Prostate gland (tissue), 2 donors: ENCODE measurements at places on chromosomes 7 and 10. TPM values are rescaled to one million over a fixed set of nuclear protein-coding genes. Genes with fewer than 3 reads are reported as not detected.

DNA2 gene
- 4.9 TPM for total RNA-seq

DNA sequence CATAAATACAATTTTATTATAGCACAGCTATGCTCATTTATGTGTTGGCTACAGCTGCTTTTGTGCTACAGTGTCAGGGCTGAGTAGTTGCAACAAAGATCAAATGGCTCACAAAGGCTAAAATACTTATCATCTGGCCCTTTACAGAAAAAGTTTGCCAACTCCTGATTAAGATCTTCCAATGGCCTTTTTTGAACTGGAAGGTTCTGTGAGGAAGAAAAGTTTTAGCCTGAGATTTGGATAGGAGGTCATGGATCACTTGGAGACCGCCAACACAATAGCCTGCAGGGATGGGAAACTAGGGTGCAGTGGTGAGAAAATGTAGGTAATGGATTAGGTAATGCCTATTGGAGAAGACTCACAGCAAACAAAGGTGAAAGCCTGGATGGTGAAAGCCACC is 169.8 kb downstream of the NOC3L start:
- H3K36me3 ChIP-seq, result no peaks in the 10 kb centered on the region
- H3K4me1 ChIP-seq, result no peaks in the 10 kb centered on the region
- no peaks in the 10 kb centered on the region for H3K27me3 ChIP-seq
- no peak for DNase-seq

DNA sequence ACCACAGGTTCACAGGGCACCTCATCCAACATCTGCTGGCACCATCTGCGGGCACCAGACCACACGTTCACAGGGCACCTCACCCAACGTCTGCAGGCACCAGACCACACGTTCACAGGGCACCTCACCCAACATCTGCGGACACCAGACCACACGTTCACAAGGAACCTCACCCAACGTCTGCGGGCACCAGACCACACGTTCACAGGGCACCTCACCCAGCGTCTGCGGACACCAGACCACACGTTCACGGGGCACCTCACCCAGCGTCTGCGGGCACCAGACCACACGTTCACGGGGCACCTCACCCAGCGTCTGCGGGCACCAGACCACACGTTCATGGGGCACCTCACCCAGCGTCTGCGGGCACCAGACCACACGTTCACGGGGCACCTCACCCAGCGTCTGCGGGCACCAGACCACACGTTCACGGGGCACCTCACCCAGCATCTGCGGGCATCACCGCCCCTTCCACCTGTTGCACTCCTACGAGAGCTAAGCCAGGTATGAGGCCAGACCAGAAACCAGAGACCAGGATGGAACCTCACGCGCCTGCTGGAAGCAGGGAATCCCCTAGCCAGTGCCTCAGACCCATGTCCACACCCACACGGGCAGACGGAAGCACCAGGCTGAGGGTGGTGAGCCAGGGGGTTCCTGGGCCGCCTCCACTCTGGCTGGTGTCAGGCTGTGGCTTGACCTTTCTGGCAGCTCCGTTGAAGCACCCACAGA is 182.8 kb downstream of the MAD1L1 start:
- no peaks in the 10 kb centered on the region for H3K4me1 ChIP-seq
- H3K4me3 ChIP-seq, result no peak overlapping the region
- H3K27ac ChIP-seq, result no peak overlapping the region
- DNase-seq, result no peak
- H3K27me3 ChIP-seq, result no peaks in the 10 kb centered on the region

GRCh38 chr10:68828833-68829232 is 1.5 kb downstream of the STOX1 start:
- no peaks in the 10 kb centered on the region for H3K27me3 ChIP-seq
- H3K27ac ChIP-seq, result no peak overlapping the region
- no peaks in the 10 kb centered on the region for H3K36me3 ChIP-seq
- H3K4me1 ChIP-seq, result no peaks in the 10 kb centered on the region

GRCh38 chr7:46880508-46881196 is 701.3 kb downstream of the TNS3 start:
- peaks cover 2% of the 10 kb centered on the region for H3K4me1 ChIP-seq
- no peak overlapping the region for H3K27ac ChIP-seq
- no peak overlapping the region for H3K4me3 ChIP-seq
- H3K27me3 ChIP-seq, result no peaks in the 10 kb centered on the region
- H3K36me3 ChIP-seq, result no peaks in the 10 kb centered on the region
- DNase-seq, result no peak

UPK3B gene
- total RNA-seq, result 13.5 TPM

PNLIPRP1 gene
- not detected for total RNA-seq

DNA sequence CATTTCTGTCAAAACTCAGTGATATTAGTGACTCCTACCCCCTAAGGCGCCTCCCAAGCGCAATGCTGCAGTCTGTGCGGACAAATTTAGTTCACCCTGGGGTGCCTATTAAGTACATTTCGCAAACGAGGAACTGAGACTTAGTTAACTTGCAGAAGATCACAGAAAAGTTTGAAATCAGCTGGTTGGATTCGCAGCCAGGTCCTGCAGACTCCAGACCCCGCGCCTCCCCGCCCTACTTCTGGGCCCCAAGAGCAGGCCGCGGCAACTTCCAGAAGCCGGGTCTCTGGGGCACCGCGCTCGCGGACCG is 588 bp downstream of the CYREN start:
- H3K4me1 ChIP-seq, result peaks cover 3% of the 10 kb centered on the region
- H3K27me3 ChIP-seq, result no peaks in the 10 kb centered on the region
- H3K4me3 ChIP-seq, result peak overlapping the region; percentile 69
- DNase-seq, result no peak
- H3K36me3 ChIP-seq, result peaks cover 4% of the 10 kb centered on the region

DNA sequence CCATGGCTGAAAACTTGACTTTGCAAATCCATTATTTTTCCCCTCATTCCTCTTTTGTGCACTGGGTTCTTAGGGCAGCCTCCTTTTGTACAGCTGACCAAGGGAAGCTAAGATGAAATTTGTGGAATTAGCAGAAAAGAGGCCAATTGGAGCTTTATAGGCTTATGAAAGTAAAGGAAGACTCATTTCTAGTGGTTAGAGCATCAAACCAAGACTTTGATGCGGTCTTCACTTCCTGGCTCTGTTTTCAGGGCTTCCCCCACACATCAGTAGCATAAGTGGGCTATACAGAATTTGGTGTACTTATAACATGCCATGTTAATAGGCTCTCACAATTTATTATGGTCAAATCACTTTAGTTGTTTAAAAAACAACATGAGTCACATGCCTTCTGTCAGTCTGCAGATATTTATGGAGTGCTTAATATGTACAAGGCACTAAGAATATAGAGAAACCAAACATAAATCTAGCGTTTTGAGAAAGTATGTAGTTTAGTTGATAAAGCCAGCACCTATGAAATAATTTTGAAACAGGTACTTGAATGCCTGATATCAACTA is 5.7 kb downstream of the AUTS2 start:
- no peak for DNase-seq
- no peaks in the 10 kb centered on the region for H3K27me3 ChIP-seq
- H3K36me3 ChIP-seq, result no peaks in the 10 kb centered on the region
- no peak overlapping the region for H3K27ac ChIP-seq

GRCh38 chr7:30335763-30336487 is 51.5 kb downstream of the ZNRF2 start:
- H3K4me1 ChIP-seq, result no peaks in the 10 kb centered on the region
- H3K27me3 ChIP-seq, result no peaks in the 10 kb centered on the region
- H3K36me3 ChIP-seq, result no peaks in the 10 kb centered on the region
- H3K27ac ChIP-seq, result no peak overlapping the region
- no peak for DNase-seq

C7orf33 gene
- not detected for total RNA-seq

GIMAP7 gene
- total RNA-seq, result 6.9 TPM

GRCh38 chr10:77479586-77479985 is 158.0 kb downstream of the KCNMA1 start:
- peaks cover 3% of the 10 kb centered on the region for H3K4me1 ChIP-seq
- no peak for DNase-seq
- no peak overlapping the region for H3K27ac ChIP-seq
- H3K4me3 ChIP-seq, result no peak overlapping the region

GRCh38 chr10:21314906-21315644 is 210.4 kb downstream of the SKIDA1 start:
- H3K27ac ChIP-seq, result no peak overlapping the region
- no peaks in the 10 kb centered on the region for H3K36me3 ChIP-seq

DNA sequence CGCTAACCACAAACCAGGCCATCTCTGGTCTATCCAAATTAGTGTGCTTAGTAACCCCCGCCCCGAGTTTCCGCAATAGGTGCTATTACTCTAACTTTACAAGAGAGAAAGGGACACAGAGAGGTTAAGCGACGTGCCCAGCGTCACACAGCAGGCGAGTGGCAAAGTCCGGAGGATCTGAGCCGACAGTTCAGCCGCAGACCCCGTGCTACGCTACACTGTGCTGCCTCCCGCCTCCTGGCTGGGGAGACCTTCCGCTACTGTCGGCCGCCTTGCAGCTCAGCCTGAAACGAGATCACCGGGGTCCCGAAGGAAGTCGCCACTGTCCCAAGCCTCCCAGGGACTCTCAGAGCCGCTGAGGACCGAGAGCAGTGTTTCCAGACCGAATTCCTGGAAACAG is 799 bp downstream of the INTS1 start:
- H3K36me3 ChIP-seq, result peaks cover 12% of the 10 kb centered on the region
- H3K27ac ChIP-seq, result no peak overlapping the region
- H3K4me1 ChIP-seq, result peaks cover 8% of the 10 kb centered on the region
- DNase-seq, result no peak
- H3K27me3 ChIP-seq, result no peaks in the 10 kb centered on the region
- H3K4me3 ChIP-seq, result peak overlapping the region; percentile 99

DNA sequence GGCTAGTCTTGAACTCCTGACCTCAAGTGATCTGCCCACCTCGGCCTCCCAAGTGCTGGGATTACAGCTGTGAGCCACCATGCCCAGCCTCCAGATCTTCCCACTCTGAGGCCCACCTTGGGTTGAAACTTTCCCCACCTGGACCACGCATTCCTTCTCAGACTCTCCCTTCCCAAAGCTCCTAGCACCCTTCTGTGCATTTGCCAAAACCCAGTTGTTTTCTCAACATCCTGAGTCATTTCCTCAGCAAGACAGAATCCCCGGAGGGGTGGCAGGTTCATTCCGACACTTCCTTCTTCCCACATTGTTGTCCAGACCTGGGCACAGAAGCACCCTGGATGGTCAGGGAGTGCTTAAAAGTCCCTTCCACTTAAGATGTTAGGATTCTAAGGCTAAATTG is 28.9 kb downstream of the BAG3 start:
- H3K27me3 ChIP-seq, result no peaks in the 10 kb centered on the region
- peak overlapping the region; percentile 63 for H3K27ac ChIP-seq
- no peak overlapping the region for H3K4me3 ChIP-seq
- peaks cover 3% of the 10 kb centered on the region for H3K4me1 ChIP-seq
- H3K36me3 ChIP-seq, result peaks cover 3% of the 10 kb centered on the region

DNA sequence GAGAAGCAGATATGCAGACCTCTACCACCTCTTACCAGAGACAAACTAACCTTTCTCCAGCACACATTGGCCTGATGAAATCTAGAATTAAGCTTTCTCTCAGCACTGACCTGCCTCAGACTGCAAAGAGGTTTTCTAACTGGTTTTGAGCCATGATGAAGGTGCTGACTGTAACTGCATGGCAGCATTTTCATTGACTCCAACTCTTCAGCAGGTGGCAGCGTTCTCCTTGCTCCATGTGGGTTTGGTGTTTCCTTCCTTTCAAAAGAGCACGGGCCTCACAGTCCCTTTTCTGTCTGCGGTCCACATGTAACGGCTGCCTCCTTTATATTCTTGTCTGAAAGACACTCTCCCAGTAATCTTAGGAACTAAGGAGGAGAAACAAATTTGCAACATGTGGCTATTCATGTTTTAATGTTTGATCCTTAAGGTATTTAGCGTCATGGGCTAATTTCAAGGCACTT is 12.6 kb downstream of the KLLN start:
- H3K27ac ChIP-seq, result no peak overlapping the region
- H3K36me3 ChIP-seq, result no peaks in the 10 kb centered on the region
- H3K27me3 ChIP-seq, result no peaks in the 10 kb centered on the region
- peak; percentile 65 for DNase-seq
- no peaks in the 10 kb centered on the region for H3K4me1 ChIP-seq
- H3K4me3 ChIP-seq, result no peak overlapping the region

ITGB8 gene
- 50.3 TPM for total RNA-seq

GRCh38 chr10:1213252-1214070 is 157.3 kb downstream of the WDR37 start:
- H3K4me3 ChIP-seq, result no peak overlapping the region
- no peak for DNase-seq
- no peaks in the 10 kb centered on the region for H3K27me3 ChIP-seq
- no peak overlapping the region for H3K27ac ChIP-seq

- no peaks in the 10 kb centered on the region for H3K4me1 ChIP-seq
- DNase-seq, result no peak
- H3K27me3 ChIP-seq, result no peaks in the 10 kb centered on the region
- H3K27ac ChIP-seq, result no peak overlapping the region
- H3K4me3 ChIP-seq, result no peak overlapping the region
Measured at GRCh38 chr10:66782144-66782543, 143.7 kb upstream of the LRRTM3 start.

- DNase-seq, result no peak
- no peaks in the 10 kb centered on the region for H3K27me3 ChIP-seq
- H3K36me3 ChIP-seq, result no peaks in the 10 kb centered on the region
- H3K4me1 ChIP-seq, result no peaks in the 10 kb centered on the region
- H3K4me3 ChIP-seq, result no peak overlapping the region
- no peak overlapping the region for H3K27ac ChIP-seq
Measured at GRCh38 chr7:140161047-140161446, 15.7 kb downstream of the KDM7A start.

SPDYE2B gene
- not detected for total RNA-seq

WDR11 gene
- total RNA-seq, result 55.7 TPM
